A549 treated with DMSO at 1 μM for 4 hours (cell line): ENCODE measurements at places on chromosomes 7 and 10. TPM values are rescaled to one million over a fixed set of nuclear protein-coding genes. Genes with fewer than 3 reads are reported as not detected.

Gene TCAF2
- total RNA-seq, result 0.20 to 0.37 TPM (median 0.30 TPM) in 5 replicates

Gene SLC39A12
- total RNA-seq, result not detected in 5 replicates

Gene KLF14
- total RNA-seq, result 0.05 TPM in 2 of 5 replicates, not detected in the others

Gene GJC3
- total RNA-seq, result 0.09 to 0.18 TPM (median 0.13 TPM) in 4 of 5 replicates, not detected in the other

Gene EBLN1
- total RNA-seq, result 0.19 TPM in 1 of 5 replicates, not detected in the others

Gene DHTKD1
- total RNA-seq, result 7.9 to 12.0 TPM (median 10.1 TPM) in 5 replicates

Gene VENTX
- total RNA-seq, result 0.03 TPM in 1 of 5 replicates, not detected in the others

Gene CLCN1
- total RNA-seq, result 0.03 to 0.07 TPM (median 0.06 TPM) in 3 of 5 replicates, not detected in the others

Gene PITX3
- total RNA-seq, result 0.25 to 0.37 TPM (median 0.30 TPM) in 4 of 5 replicates, not detected in the other

Gene C10orf67
- 0.03 to 0.13 TPM (median 0.06 TPM) in 4 of 5 replicates, not detected in the other for total RNA-seq

Gene GSAP
- total RNA-seq, result 1.8 to 3.7 TPM (median 2.8 TPM) in 5 replicates

Gene VWDE
- 0.46 to 0.79 TPM (median 0.63 TPM) in 5 replicates for total RNA-seq

Gene MMD2
- total RNA-seq, result not detected in 5 replicates

Gene MAT1A
- 0.11 TPM in 1 of 5 replicates, not detected in the others for total RNA-seq

Gene SMKR1
- total RNA-seq, result 11.2 to 14.5 TPM (median 12.8 TPM) in 5 replicates

Gene INPP5A
- 12.3 to 16.3 TPM (median 14.2 TPM) in 5 replicates for total RNA-seq

Gene IDE
- total RNA-seq, result 20.3 to 34.0 TPM (median 29.5 TPM) in 5 replicates

Gene IL6
- total RNA-seq, result 2.3 to 7.6 TPM (median 3.2 TPM) in 5 replicates

Gene CH25H
- total RNA-seq, result 0.06 to 0.07 TPM in 2 of 5 replicates, not detected in the others

Gene NKX2-3
- 0.06 TPM in 1 of 5 replicates, not detected in the others for total RNA-seq

Gene PARD3
- 68.4 to 93.8 TPM (median 85.7 TPM) in 5 replicates for total RNA-seq

Gene ZNF775
- 4.1 to 7.5 TPM (median 5.7 TPM) in 5 replicates for total RNA-seq

Gene ADRA2A
- total RNA-seq, result 0.02 to 0.04 TPM in 2 of 5 replicates, not detected in the others

Gene LRGUK
- 0.26 to 0.56 TPM (median 0.41 TPM) in 5 replicates for total RNA-seq

Gene NUTM2B
- total RNA-seq, result 0.22 to 0.50 TPM (median 0.31 TPM) in 5 replicates

Gene ACTA2
- 17.1 to 22.0 TPM (median 19.1 TPM) in 5 replicates for total RNA-seq

Gene PARG
- 17.0 to 21.8 TPM (median 20.0 TPM) in 5 replicates for total RNA-seq

Gene CYP26A1
- total RNA-seq, result 2.5 to 3.8 TPM (median 3.0 TPM) in 5 replicates

Gene PNLIP
- total RNA-seq, result not detected in 5 replicates

Gene FKBP9
- total RNA-seq, result 76.3 to 121 TPM (median 93.5 TPM) in 5 replicates

Gene SPDYE1
- total RNA-seq, result not detected in 5 replicates

Gene ACSL5
- 0.13 to 0.27 TPM (median 0.21 TPM) in 5 replicates for total RNA-seq

Gene MYPN
- 2.5 to 4.2 TPM (median 2.8 TPM) in 5 replicates for total RNA-seq
